ENCODE measurements at places on chromosomes 16 and 17. TPM values are rescaled to one million over a fixed set of nuclear protein-coding genes. Genes with fewer than 3 reads are reported as not detected.

Gene IRX5
- 0.47 TPM for total RNA-seq

- ATAC-seq: no peak
These were observed 116.8 kb downstream of the SKAP1 start for GRCh38 chr17:48313096-48313755.

- ATAC-seq: no peak
These were observed 55.1 kb downstream of the SOX9 start for GRCh38 chr17:72175787-72176515.

DNA sequence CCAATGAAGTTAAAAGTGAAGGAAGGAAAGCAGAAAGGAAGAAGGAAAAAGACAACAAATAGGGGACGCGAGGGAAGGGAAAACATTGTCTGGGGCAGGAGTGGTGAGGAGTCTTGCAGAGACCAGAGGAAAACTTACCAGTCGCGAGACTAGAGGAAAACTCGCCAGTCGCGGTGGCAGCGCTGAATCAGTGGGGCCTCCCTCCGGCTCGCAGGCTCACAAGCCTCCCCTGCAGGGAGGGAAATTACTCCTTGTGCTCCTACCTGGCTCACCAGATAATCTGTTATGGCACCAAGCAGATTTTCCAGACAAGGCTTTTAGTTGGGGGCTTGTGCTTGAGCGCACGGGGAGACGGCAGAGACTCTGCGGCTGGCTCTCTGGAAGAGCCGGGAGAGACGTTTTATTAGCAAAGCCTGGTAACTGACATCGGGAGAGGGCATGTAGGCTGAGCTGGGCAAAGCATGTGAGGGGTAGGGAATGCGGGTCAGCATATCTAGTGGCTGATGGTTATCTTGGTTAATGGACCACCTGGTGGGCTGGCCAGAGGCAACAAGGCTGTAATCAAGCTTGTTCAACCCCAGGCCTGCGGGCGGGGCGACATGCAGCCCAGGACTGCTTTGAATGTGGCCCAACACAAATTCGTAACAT, 37.1 kb downstream of the LCMT1 start:
- ATAC-seq: no peak

Gene GINS2
- total RNA-seq: 1.4 TPM

DNA sequence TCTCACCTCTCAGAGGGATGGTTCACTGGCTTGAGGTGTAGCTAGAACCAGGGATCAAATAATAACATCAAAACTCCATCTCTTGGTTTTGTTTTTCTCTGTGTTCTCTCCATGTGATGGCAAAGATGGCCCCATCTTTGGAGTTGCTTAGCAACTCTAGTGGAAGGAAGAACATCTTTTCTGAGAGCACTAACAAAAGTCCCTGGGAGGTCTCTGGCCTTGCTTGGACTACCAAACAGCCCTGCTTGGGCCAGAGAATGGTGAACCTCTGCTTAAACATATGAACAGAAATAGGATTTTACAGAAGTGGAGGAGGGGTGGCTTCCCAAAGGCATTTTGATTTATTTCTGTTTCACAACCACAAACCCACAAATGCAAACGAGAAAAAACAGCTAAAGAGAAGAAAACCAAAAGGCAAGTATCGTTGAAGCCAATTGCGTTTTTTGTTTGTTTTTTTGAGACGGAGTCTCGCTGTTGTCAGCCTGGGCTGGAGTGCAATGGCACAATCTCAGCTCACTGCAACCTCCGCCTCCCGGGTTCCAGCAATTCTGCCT, 13.2 kb downstream of the GABARAPL2 start:
- no peak for ATAC-seq

DNA sequence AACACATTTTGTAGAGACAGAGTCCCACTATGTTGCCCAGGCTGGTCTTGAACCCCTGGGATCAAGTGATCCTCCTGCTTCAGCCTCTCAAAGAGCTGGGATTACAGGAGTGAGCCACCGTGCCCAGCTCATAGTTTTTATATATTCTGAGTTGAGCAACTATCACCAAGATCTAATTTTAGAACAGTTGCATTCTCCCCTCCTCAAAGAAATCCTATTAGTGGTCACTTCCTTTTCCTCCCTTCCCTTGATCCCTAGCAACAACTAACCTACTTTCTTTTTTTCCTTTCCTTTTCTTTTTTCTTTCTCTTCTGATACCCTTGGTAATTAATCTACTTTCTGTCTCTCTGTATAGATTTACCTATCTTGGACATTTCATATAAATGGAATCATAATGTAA, 61.5 kb upstream of the B4GALNT2 start:
- no peak for ATAC-seq

DNA sequence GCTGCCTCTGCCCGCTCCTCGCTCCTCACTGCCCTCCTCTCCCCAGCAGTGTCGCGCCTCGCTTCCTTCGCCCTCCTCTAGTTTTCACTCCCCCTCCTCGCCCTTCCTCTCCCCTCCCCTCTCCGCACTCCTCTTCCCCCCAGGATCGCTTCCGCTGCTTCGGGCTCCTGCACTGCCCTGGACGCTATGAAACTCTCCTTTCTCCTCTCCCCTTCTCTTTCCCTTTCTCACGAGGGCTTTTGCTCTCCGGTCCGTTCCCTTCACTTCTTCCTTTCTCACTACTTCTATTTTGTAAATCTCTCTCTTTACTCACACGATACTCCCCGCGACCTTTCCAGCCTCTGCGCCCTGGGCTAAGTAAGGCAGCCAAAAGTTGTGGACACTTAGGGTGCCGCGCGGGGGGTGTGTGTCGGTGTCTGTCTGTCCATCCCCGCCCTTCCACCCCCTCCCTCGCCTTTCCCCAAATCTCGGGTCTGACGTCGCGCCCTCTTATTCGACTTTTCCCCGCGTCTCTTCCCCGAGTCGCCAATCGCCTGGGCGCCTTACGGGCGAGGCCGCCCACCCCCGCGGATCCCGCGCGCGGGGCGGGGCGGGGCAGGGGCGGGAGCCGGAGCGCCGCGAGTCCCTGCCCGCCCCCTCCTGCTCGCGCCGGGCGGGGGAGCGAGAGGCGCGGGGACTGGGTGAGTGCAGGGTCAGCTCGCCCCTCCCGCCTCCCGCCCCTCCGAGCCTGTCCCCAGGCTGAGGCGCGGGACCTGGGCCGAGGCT, at the start of gene IRX3:
TSS of gene IRX3 (minus strand) at position 422 of the 765 bp plus-strand sequence. CDS start 737 bp downstream, outside the sequence.
- ATAC-seq: peak; percentile 68
